ENCODE measurements at places on chromosomes 16 and 17.
A peak's percentile ranks its signal among the peaks of the same experiment; 100 is the strongest.

- DNase-seq = peak; percentile 57
Measured at GRCh38 chr17:705863-706262, 8.8 kb downstream of the VPS53 start.

DNA sequence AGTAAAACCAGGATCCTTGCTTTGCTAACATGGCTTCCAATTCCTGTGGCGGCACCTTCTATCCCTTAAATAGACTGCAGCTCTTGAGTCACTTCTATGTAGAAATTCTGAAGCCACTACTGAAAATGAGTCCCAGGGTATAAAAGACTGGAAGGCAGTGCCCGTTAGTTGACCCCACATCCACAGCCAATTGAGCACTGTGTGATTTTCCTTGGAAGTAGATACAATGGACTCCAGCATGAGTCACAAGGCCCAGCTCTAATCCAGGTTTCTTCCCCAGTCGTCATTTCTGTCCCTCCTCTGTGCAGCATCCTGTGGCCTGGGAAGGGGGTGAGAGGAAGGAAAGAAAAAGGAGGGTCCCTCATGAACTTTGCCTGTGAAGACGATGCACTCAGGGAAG, 69.5 kb downstream of the HLF start:
- no peak for DNase-seq

GRCh38 chr17:45086865-45087503, 25.9 kb downstream of the NMT1 start:
- no peak for DNase-seq

GRCh38 chr17:20228860-20229259, 219.7 kb downstream of the SPECC1 start:
- DNase-seq = no peak

DNA sequence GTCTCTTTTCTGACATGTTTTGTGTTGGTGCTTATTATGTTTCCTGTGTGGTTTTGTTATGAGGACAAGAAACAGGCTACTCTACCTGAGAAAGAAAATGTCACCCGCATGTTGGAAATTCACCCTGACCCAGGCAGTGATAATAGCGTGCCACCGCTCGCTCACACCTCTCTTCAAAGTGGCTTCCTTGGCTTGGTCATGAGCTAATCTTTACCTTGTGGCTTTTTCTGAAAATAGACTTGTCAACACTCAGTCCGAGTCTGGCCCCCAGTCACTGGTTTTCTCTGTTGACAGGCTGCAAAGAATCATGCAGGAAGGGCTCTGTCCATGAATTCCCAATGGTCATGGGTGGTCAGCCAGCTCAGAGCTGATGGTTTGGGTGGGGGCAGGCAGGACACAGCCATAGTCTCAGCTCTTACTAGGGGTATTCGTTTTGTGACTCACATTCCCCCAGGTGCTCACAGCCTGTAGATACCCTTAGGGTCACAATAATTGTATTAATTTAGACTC, 121.3 kb upstream of the CACNG5 start:
- DNase-seq = no peak

DNA sequence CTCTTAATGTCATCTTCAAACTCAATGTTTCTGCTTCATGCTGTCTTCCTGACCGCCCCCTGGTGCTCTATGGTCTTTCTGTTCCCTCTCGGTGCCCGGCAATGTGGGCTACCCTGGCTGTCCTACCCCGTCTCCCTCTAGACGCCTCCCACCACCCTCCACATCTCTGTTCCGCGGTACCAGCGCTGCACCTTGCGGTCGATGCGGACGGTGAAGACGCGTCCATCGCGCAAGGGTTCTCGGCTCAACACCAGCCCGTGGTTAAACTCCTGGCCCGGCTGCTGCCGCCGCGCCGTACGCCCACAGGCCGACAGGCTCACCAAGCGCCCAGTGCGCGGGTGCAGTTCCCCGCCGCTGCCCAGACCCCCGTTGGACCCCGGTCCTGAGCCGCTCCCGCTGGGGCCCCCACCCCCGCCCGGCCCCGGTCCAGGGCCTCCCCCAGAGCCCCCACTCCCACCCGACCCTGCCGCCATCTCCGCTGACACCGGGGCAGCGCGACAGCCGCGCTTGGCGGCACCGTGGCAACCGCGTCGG, at the start of gene NEURL4:
NEURL4 (minus strand) TSS at position 496 of the 534 bp plus-strand sequence; CDS start at position 473, 23 bp downstream.
- DNase-seq = no peak

GRCh38 chr17:57672971-57673370, 72.1 kb downstream of the CCDC182 start:
- no peak for DNase-seq

DNA sequence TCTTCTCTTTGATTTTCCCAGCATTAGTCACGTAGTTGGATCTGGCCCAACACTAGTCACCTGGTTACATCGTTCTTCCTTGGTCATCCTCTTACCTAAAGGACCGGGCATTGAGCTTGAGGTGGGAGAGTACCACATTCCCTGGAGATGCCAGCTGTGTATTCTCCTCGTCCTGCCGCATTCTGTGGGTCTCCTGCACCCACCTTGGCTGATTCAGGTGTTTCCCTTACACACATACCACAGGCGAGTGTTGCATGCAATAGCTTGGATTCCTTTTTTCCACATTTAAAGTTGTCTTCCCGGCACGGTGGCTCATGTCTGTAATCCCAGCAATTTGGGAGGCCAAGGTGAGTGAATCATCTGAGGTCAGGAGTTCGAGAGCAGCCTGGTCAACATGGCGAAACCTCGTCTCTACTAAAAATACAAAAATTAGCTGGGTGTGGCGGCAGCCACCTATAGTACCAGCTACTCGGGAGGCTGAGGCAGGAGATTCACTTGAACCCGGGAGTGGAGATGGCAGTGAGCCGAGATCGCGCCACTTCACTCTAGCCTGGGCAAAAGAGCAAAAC, 21.6 kb upstream of the CLEC18C start:
- no peak for DNase-seq

DNA sequence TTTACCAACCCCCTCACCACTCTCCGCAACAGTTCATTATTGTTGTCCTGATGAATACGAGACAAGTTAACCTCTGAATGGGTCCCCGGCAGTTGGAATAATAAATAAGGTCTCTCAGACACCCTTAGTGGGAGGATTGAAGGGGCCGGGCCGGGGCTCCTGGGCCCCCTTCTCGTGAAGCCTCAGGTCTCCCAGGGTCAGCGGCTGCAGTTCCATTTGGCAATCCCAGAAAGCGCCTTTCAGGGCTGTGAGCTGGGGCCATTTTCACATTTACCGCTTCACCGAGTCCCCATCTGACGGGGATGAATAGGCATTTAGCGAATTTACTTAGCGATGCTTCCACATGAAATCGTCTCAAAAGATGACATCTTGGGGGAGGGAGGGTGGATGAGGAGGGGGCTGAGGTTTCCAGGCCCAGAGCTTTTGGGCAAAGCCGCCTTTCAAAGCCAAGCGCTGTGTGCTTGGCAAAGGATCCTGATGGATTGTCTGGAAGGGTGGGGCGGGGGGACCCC, 309.8 kb downstream of the XYLT1 start:
- DNase-seq = no peak

DNA sequence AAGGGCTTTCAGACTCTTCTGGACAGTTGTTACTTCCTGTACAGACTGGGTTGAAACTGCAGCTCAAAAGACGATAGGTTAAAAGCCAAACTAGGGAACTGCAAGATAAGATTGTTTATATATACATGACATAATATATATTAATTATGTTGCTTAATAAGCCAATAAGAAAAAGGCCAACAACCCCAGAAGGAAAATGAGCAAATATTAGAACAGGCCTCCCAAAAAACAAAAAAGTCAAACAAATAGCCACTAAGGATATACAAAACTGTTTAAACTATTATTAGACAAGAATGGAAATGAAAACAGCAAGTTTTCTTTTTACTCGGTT, 495 bp upstream of the CMTR2 start:
- DNase-seq = no peak

- DNase-seq = no peak
Measured at GRCh38 chr17:17752821-17753321, 71.6 kb downstream of the RAI1 start.

DNA sequence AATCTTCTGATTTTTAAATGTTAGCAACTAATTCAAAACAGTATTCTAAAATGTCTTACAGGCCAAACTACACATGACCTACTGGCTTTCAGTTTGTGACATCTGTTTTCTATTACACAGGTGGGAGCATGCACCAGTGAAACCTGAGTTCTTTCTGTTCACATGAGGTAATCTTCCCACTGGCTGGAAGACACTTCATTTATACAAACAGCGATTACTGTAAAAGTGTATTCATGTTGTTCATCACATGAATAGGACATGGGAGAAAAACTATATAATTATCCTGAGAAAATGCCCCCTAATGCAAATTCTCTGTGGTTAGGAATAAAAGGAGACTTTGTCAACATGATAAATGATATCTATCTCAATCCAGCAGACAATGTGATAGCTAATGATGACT, 11.1 kb upstream of the PIK3R5 start:
- DNase-seq = no peak

DNA sequence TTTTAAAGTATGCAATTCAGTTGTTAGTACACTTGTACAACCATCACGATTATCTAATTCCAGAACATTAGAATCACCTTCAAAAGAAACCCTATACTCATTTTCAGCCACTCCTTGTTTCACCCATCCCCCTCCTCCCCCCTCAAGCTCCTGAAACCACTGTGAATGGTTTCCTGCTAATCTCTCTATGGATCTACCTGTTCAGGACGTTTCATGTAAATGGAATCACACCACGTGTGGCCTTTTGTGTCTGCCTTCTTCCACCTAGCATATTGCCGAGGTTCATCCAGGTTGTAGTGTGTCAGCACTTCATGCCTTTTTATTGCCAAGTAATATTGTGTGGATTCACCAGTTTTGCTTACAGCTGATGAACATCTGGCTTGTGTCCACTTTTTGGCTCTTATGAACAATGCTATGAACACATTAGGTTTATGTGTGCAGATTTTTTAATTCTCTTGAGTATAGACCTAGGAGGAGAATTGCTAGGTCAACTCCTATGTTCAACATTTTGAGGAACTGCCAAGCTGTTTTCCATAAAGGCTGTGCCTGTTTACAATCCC, 17.8 kb downstream of the EIF4A3 start:
- DNase-seq = no peak

GRCh38 chr16:85780281-85780680, 19.1 kb downstream of the EMC8 start:
- DNase-seq = no peak

GRCh38 chr17:5122586-5123342, 6.9 kb downstream of the USP6 start:
- DNase-seq = no peak

GRCh38 chr17:80751070-80751945, 206.7 kb downstream of the RPTOR start:
- no peak for DNase-seq

- DNase-seq = peak; percentile 58
Measured at GRCh38 chr17:72392056-72393010, 271.5 kb downstream of the SOX9 start.

DNA sequence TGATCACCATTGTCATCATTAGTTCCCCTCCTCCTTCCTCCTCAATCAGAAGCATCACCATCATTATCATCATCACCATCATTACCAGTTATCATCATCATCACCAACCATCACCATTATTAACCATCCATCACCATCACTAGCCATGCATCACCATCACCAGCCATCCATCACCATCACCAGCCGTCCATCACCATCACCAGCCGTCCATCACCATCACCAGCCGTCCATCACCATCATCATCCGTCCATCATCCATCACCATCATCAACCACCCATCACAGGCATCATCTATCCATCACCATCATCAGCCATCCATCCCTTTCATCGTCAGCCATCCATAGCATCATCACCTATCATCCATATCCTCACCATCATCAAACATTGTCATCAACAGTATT, 382.0 kb downstream of the CPPED1 start:
- no peak for DNase-seq

DNA sequence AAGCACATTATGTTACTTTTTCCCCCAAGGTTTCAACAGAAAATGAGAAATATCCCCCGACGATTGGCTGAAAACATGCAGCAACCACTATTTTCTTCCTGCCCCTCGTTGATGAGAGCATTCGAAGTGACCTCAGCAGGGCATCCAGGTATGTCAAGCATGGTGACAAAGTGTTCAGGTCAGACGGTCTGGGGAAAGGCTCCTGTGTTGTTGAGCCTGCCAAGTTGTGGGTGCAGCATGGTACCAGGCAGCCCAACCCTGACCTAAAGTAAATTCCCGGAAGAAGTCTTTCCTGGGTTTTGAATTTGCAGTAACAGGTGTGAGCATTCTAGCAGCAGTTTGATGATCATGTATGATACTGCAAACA, 51.7 kb upstream of the SEC14L1 start:
- no peak for DNase-seq

GRCh38 chr17:51257150-51258081, 2.4 kb downstream of the MBTD1 start:
- no peak for DNase-seq

DNA sequence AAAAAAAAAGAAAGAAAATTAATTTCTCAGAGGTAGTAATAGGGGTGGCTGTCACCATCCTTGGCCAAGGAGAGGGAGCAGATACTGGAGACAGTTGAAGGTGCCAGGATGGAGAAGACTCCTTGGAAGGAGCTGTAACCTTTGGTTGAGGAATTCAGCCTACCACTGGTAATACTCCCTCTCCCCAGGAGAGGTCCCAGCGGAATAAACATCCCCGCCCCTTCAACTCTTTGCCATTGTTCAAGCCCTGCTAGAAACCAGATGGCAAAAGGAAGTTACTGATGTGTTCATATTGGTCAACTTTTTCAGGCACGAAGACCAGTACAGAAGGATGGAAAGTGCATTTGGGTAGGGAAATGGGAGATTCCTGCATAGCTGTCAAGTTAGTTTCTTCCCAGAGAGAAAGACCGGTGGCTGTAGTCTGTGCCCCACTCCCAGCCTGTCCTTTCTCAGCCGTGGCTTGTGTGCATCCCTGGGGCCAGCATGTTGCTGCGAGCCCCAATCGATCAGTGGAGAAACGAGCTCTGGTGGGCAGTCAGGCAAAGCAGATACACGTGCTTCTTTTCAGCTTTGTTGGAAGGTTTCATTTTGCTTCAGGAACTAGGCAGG, 612.1 kb downstream of the MAF start:
- no peak for DNase-seq

DNA sequence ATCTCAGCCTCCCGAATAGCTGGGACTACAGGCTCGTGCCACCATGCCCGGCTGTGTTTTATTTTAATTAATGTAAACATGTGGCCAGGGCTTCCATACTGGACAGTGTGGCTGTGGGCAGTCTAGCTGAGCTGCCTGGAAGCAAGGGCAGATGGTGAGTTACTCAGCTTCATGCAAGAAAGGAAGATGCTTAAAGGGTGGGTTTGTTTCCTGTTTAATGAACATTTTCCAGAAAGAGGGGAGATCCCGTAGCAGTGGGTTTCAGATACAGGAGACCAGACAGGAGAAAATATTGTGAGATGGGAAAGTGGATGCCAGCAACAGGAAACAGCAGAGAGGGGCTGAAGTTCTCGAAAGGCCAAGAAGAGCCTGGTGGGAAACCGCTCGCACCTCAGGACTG, 7.3 kb downstream of the MAPK8IP3 start:
- DNase-seq = no peak
